ENCODE measurements at places on chromosomes 2 and 18.

GRCh38 chr2:81007104-81007503 is 702.6 kb upstream of the LRRTM1 start:
- DNase-seq: no peak

DNA sequence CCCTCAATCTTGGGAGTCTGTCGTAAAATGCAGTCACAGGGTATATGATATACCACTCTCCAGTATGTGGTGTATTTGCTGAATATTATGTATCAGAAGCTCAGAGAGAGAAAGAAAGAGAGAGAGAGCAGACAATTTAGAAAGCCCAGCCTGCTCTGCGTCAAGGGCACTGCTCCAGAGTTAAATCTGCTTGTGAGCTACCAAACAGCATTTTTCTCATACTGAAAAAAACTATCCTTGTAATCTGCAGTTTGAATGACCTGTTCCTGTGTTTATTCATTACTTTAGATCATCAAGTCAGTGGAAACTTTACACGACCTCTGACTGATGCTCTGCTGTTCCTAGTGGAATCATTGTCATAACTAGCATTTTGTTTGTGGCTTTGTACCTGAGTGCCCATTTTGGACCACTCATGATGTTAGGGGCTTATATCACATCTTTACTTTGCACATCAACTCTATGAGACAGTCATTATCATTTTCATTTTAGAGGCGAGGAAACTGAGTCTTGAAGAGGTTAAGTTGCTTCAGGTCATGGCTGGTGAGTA is 89.2 kb upstream of the PELI1 start:
- DNase-seq: no peak

GRCh38 chr2:11366326-11366741 is 21.9 kb upstream of the ROCK2 start:
- no peak for DNase-seq

- no peak for DNase-seq
Observed at GRCh38 chr2:36362291-36362690, 6.7 kb downstream of the CRIM1 start.

GRCh38 chr18:26649193-26649543 is 100.8 kb upstream of the KCTD1 start:
- no peak for DNase-seq

DNA sequence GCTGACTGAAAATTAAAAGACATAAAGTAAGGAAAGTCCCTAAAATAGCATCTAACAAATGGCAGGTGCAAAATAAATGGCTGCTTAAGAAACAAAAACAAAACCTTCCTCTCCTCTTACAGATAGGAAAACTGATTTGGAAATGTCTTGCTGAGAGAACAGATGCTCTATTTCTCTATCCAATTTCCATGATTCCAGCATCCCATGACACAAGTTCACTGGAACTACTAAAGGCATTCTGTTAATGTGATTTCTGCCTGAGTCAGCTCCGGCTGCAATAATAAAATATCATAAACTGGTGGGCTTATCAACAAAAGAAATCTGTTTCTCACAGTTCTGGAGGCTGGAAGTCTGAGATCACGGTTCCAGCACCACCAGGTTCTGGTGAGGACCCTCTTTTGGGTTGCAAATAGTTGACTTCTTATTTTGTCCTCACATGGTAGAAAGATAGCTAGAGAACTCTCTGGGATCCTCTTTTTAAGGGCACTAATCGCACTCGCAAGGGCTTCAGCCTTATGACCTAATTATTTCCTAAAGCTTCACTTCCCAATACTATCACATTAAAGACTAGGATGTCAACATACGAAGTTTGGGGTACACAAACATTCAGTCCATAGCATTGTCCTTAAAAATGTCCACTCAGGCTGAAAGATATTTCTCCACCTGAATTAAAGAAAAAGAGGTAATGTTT is 78.2 kb upstream of the GALNT3 start:
- DNase-seq: no peak

DNA sequence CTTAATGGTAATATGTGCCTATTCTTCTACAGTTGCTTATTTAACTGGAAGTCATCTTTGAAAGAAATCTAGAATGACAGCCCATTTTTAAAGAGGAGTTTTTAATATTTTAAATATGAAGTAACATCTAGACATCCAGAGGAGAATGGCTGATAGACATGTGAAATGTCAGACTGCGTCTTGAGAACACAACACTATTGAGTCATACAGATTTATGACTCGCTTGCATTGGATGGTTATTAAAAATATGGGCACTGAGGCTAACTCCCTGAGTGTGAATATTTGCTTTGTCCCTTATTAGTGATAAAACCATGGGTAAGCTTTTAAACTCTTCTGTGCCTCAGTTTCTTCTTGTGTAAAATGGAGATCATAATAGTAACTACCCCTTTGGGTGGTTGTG is 22.9 kb downstream of the TDRD15 start:
- DNase-seq: no peak

DNA sequence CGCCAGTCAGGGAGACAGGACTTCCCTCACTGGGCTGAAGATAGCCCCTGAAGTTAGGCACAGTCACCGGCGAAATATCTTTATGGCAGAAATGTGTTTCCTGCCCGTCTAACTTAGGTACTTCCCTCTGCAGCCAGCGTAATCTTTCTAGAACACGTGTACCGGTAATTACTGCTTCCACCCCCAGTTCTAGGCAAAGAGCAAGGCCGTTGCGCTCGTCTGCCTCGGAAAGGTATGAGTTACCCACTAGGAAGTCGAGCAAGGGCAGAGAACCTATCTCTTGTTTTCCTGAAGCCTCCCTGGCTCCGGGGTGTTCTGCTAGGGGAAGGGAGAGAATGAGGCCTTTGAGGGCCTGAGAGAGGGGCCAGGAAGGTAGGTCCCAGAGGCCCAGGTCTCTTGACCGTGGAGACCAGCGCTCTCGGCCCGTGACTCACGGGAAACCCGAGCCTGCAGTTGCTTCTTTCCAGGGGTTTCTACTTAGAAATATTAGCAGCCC is 70.0 kb downstream of the TWSG1 start:
- peak; percentile 32 for DNase-seq

- DNase-seq: no peak
Observed at GRCh38 chr2:111703759-111704158, 180.2 kb downstream of the ANAPC1 start.

- no peak for DNase-seq
Observed at GRCh38 chr2:31014516-31014915, 123.7 kb downstream of the GALNT14 start.

- DNase-seq: no peak
Observed at GRCh38 chr18:50586710-50587109, 26.8 kb downstream of the MAPK4 start.

GRCh38 chr2:174518395-174518794 is 31.6 kb upstream of the GPR155 start:
- DNase-seq: no peak

DNA sequence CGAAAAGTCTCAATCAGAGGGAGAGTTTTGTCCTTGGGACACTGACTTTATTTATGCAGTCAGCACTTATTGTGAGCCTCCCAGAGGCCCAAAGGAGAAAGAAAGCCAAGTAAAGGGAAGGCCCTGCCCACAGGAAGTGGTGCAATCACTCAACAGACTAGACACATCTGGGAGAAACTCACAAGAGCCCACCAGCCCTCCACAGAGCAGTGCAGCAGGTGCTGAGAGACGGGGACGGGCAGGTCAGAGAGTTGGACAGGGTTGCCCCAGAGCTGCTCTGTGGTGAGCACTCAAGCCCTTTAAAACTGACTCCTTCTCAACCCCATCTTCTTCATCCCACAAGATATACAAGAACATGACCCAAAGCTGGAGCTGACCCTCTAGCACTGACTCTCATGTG is 96.0 kb downstream of the TFCP2L1 start:
- no peak for DNase-seq

- DNase-seq: no peak
Observed at GRCh38 chr2:9753665-9754531, 89.4 kb upstream of the TAF1B start.

DNA sequence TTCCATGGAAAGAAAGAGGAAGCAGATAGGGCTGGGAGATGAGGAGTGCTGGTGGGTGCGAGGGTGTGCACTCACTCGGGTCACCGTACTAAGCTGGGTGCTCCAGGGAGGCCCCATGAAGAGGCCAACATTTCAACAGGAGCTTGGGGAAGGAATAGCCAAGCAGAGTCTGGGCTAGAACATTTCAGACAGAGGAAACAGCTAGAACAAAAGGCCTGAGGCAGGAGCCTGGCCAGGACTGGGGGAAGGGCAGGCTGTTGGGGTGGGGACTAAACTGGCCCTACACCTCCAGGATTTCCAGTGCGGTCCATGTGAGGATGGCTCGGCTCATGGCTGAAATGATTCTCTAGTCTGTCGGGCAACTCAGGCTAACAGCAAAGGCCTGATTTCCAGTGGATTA is 90.8 kb downstream of the ZFP36L2 start:
- no peak for DNase-seq

- no peak for DNase-seq
Observed at GRCh38 chr2:44314362-44314761, 39.1 kb downstream of the SLC3A1 start.

DNA sequence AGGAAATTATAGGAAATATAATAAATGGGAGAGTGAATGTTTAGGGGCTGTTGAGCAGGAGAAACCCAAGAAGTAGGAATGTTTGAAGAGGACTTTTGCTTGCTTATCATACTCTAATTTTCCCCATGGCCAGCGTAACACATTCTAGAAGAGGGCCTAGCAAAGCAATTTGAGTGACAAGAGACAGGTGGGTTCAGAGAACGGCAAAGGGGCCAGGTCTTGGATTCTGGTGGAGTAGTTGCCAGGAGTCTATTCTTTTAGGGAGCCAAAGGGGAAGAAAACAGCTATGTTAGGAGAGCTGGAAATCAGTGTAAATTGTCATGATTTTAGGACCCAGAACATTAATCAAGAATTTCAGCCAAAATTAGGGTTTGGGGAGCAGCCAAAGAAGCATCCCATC is 96.5 kb downstream of the COL5A2 start:
- DNase-seq: no peak

DNA sequence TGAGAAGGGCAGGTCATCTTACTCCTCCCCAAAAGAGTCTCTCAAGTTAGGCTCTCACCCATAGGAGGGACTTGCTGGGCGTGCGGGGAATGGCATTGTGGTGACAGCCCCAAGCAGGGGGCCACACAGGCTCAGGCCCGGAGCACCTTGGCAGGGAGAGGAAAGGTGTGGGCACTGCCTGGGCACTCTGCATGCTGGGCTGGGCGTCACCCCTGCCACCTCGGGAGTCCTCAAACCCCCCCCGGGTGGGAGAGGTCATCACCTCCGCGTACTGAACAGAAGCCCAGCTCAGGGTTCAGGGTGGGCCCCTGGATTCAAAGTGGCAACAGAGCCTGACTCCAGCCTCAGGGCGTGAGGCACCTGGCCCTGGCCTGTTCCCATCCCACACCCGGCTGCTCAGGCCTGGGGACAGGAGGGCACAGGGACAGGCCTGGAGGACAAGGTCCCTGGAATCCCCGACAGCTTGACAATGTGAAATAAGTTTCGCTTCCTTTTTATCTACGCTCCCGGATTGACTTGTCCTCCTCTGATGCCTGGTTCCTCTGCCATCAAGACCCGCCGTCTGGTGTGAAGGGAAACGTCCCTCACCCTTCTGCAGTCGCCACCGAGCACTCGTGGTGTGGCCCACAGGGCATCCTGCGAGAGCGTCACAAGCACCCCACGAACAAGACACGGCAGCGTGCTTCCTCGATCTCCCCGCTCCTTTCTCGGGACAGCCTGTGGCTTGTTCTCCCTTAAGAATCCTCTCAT is 97.8 kb downstream of the HDAC4 start:
- no peak for DNase-seq

GRCh38 chr2:241317391-241317790 is 1.7 kb downstream of the SEPTIN2 start:
- DNase-seq: peak; percentile 44

DNA sequence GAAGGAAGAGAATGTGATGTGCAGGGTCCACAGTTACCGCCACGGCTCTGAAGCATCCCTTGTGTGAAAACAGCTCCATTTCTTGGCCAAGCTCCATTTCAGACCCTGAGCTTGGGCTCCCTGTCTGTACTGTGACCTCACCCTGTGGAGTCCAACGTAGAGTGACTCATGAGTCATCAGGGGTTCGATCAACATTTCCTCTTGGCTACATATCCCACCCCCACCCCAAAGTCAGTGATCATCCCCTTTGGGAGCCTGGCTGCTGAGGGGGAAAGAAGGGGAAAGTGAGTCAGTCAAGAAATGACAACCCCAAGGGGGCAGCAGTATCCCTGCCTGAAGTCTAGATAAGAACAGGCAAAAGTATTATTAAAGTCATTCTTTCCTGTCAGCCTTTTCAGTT is 62.2 kb downstream of the PAPOLG start:
- peak; percentile 5 for DNase-seq

DNA sequence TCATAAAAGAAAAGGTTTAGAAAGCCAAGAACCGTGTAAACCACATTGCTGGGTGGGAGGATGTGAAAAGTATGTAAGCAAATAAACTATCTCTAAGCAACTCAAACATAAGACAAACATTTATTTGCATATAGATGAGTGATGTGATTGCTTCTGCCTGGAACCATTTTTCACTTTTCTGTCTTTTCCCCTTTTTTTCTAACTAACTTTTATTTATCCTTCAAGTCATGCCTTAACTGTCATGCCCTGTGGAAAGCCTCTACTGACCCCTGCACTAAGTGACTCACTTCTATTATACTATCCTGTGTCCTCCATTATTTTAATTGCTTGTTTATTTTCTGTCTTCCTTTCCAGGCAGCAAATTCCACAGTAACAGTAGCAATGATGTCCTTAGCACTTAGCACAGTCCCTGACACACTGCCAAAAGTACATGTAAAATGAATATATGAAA is 87.5 kb upstream of the CTAGE1 start:
- DNase-seq: no peak

GRCh38 chr2:206212673-206213513 is 53.2 kb downstream of the EEF1B2 start:
- DNase-seq: no peak

DNA sequence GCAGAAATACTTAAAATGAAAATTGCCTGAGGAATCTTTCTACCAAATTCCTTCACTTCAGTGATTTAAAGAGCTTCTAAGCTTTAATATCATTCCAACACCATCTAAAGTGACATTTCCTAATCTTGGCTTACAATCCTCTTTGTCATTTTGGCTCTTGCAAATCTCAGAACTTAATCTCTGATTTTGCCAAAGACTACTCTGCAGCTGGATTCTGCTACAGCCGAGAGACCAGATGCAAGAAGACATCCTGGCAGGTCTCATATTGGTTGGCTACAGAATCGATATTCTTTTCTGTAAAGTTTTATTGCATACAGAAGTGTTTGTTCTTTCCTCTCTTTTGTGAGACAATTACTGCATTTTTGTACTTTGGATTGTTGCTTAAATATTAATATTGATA is 716.5 kb upstream of the LRATD1 start:
- DNase-seq: no peak

- no peak for DNase-seq
Observed at GRCh38 chr2:18045230-18045629, 166.8 kb downstream of the KCNS3 start.

Data from AML-193 (cell line).